ENCODE measurements at places on chromosomes 12 and 14. TPM values are rescaled to one million over a fixed set of nuclear protein-coding genes. Genes with fewer than 3 reads are reported as not detected.
A peak's percentile ranks its signal among the peaks of the same experiment; 100 is the strongest.

Gene OTUB2
- total RNA-seq: 0.48 TPM

Gene OR6C3
- total RNA-seq: not detected

Gene HSP90B1
- total RNA-seq: 254 TPM

Gene CAPZA3
- total RNA-seq: not detected

Gene BICDL1
- 19.9 TPM for total RNA-seq

GRCh38 chr12:121577443-121578180, 3.2 kb downstream of the KDM2B start:
- no peak for DNase-seq

DNA sequence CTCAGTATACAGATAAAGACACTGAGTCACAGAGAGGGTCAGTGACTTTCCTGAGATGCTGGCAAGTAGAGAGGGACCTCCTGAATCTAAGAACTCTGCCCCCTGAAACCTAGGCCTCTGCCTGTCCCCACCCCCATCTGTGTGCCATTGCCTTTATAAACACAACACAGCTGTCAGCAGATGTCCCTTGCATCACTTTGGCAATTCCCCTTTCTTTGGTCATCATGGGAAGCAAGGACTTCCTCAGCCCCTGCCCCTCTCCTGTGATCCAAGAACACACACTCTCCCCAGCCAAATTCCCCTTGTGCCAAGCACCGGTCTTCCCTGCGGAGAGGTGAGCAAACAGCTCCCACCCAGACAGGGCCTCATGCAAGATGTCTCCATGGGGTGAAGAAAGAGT, 8.3 kb downstream of the TSPAN11 start:
- DNase-seq: no peak

DNA sequence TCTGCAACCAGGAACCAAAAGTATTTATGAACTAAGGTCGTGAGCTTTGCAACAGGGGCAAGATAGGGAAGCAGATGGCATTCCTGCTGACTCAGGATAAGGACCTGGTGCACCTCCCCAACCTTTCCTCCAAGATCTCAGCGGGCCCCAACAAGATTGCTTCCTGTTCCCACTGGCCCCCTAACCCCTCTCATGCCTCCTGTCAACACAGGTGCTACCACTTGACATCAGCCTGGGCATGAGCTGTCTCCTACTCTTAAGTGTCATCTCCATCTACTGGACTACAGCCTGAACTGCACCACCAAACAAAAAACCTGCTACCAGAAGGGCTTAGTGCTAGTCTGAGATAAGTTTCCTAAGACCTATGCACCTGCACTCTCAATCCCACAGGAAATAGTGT, 32.7 kb downstream of the MED6 start:
- peak; percentile 52 for DNase-seq

GRCh38 chr14:103512701-103513611, 9.7 kb downstream of the CKB start:
- no peak for DNase-seq

DNA sequence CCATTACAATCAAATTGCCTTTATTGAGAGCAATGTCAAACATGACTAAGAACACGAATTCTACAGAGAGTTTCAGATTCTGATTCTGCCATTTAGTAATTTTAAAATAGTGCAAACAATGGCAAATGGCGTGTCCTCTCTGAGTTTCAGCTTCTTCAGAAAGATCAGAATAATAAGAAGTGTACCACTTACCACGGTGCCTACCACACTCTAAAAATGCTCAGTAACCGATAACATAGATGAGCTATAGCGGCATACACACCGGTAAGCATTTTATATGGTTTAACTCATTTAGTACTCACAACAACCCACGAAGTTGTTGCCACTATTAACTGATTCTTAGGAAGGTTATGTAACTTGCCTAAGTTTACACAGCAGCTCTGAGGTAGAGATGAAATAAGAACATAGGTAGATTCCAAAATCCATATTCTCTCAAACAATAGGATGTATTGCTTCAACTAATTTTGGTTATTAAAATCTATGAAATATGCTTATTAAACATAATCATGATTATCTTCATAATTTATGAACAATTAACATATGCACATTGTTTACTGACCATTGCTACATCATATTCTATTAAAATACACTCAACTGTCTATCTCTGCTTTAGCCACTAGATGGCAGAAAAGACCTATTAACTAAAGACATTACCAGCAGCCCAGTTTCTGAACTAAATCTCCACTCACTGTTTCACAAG, 38.3 kb downstream of the SLC6A15 start:
- peak; percentile 60 for DNase-seq

DNA sequence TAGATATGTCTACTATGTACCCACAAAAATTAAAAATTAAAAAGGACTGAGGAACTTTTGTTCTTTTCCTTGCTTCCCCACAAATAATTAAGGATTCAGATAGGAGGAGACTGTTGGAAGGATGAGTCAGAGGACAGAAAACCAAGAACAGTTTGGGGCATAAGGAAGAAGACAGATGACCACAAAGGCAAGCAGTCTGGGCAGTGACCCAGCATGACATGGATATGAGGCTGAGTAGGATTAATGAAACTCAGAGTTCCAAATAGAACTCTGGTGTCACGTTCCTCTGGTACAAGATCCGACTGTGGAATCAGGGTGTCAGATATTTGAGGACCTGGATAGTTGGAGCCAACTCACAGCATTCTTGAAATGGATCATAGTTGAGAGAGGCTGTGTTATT, 89.3 kb upstream of the SLC38A4 start:
- no peak for DNase-seq

- DNase-seq: no peak
Observed at GRCh38 chr14:89504602-89505313, 87.7 kb upstream of the FOXN3 start.

GRCh38 chr12:65720136-65721130, 103.8 kb upstream of the HMGA2 start:
- DNase-seq: no peak

GRCh38 chr12:53065975-53066931, 12.9 kb downstream of the SPRYD3 start:
- peak; percentile 63 for DNase-seq

- DNase-seq: no peak
Observed at GRCh38 chr12:65926119-65926908, 102.0 kb downstream of the HMGA2 start.

DNA sequence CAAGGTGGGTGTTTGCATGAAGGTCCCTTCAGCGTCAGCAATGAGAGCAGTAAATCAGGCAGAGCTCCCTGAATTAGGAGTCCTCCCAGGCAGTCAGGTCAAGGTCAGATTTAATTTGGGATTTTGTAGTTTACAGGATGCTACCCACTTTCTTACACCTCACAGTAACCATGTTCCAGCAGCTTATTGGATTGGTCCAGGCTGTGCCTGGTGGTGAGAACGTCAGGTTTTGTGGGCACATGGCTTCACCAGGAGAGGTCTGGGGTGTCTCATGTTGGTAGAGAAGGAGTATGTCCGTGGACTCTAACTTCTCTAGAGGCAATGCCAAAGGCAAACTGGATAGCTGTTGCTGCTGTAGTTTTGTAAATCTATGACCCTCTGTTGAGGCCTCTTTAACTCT, 158.3 kb downstream of the CACNA1C start:
- no peak for DNase-seq

GRCh38 chr12:62308201-62308600, 48.0 kb downstream of the USP15 start:
- DNase-seq: no peak

DNA sequence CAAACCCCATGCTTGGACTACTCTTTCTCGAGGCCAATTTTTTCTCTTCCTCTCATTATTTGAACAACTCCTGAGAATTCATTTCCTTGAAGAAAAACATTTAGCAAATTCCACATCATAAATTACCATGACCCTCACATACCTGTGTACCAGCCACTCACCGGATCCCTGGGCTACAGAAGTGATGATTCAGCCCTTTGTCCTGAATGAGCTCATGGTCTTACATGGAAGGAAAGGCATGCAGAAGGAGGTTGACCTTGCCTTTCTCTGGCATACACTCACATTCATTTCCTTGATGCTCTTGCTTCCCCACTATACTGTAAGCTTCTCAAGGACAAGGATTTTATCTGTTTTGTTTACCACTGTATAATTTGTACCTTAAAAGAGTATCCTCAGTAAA, 191.5 kb downstream of the SLC5A8 start:
- no peak for DNase-seq

- no peak for DNase-seq
Observed at GRCh38 chr14:95190857-95191256, 33.5 kb upstream of the DICER1 start.

Measured in OCI-LY7 (cell line).